ENCODE measurements at places on chromosomes 13 and 19.

- no peak for DNase-seq
These were observed 55.2 kb downstream of the VWA8 start for GRCh38 chr13:41905600-41906254.

GRCh38 chr19:38375098-38375493 is 725 bp downstream of the PSMD8 start:
- no peak for DNase-seq

GRCh38 chr13:49561062-49561410 is 24.3 kb downstream of the RCBTB1 start:
- DNase-seq: no peak

- no peak for DNase-seq
These were observed 795.9 kb upstream of the PCDH9 start for GRCh38 chr13:68026077-68026476.

DNA sequence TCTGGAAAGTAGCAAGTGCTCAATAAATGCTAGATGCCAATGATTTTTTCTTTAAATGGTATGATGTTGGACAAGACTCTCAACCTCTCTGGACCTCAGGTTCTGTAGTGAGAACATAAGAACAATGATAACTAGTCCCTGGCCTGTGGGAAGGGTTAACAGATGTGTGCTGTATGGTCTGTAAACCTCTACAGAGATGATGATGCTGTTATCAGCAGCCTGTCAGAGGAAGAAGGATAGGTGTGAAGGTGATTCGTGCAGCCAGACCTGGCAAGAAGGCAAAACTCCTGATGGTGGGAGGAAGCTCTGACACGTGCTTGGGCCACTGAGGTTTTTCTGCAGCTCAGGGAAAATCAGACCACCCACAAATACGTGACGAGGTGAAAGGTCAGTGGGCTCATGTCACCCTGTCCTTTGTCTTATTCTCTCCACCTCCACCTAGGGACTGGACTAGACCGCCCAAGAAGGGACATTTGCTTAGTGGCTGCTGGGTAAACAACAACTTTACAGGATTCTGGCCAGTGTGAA is 36.7 kb upstream of the UBL3 start:
- DNase-seq: no peak

- DNase-seq: no peak
These were observed 14.3 kb upstream of the ZNF254 start for GRCh38 chr19:24072720-24073119.

DNA sequence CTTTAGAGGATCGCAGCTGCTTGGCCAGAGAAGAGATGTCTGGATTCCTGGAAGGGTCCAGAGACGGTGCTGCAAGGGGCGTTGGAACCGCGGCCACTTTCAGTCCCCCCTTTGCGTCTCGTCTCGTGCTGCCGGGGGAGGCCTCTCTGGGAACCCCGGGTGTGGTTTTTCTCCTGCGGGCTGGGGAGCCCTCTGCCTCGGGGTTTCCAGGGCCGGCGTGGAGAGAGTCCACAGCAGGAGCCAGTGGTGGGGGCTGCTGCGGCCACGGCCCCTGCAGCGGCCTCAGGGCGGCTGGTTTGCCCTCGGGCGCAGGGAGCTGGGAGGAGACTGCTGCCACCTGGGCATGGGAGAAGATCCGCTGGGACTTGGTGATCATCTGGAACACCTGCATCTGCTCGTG is 28.5 kb downstream of the ZNF541 start:
- DNase-seq: no peak

DNA sequence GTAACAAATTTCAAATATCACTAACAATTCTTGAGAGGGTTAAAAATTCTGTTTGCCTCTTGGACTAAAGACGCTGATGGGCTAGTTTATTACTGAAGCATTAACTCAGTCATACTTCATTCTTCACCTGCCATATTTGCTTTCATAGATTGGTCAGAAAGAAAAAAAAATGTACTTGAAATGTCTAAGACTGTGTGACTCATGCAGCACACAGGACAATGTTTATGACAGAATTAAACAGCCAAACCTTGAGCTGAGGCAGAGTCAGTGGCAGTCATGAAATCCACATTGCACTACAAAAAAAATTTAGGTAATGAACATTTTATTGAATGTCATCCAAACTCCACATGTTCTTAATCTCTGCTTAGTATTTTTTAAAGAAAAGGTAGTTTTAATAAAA is 135.6 kb downstream of the PRR20E start:
- DNase-seq: no peak

DNA sequence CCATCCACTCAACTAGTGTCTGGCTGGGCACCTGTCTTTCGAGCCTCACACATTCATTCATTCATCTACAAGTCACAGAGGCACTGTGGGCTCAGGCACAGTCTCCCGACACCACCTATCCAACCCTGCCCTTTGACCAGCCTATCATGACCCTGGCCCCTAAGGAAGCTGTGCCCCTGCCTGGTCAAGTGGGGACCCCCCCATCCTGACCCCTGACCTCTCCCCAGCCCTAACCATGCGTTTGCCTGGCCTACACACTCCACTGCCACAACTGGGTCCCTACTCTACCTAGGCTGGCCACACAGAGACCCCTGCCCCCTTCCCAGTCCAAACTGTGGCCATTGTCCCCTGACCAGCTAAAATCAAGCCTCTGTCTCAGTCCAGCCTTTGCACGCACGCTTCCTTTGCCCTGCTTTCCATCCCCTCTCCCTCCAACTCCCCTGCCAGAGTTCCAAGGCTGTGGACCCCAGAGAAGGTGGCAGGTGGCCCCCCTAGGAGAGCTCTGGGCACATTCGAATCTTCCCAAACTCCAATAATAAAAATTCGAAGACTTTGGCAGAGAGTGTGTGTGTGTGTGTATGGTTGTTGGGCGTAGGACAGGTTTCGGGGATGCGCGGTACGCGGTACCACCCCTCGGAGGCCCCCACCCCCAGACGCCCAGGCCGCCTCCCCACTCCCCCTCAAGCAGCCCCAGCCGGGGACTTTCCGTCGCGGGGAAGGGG is 404 bp upstream of the IL27RA start:
- no peak for DNase-seq

DNA sequence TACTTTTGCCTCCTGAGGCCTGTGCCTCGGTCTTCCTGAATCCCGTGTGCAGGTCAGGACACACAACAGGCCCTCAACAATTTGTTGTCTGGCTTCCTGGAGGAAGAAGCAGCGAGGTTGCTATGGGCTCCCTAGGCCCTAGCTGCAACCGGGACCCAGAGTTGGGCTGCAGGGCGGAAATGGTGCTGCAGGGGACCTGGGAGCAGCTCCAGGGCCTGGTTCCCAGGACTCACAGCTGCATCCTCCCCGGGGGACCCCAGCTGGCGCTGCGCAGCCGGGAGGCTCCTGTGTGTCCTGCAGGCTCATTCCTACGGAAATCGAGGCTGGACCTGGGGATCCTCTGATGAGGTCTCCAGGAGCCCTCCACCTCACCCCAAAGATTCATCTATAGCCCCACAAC is 999 bp upstream of the TNFAIP8L1 start:
- DNase-seq: no peak

DNA sequence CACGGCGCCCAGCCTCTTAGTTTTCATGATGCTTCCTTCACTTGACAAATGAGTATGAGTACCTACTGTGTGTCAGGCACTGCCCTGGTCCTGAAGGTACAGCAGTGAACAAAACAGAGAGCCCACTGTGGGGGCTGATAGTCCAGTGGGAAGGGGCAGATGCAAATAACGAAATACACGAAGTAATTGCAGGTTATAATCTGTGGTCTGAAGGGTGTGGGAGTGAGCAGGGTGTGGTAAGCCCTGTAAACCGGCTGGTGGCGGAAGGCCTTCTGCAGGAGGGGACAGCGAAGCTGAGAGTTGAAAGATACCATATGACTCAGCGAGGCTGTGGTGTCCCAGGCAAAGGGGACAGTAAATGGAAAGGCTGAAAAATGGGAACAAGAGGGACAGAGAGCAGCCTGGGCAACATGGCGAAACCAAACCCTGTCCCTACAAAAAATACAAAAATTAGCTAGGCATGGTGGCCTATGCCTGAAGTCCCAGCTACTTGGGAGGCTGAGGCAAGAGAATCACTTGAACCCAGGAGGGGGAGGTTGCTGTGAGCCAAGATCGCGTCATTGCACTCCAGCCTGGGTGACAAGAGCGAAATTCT is 60.5 kb downstream of the MAP4K1 start:
- DNase-seq: no peak

GRCh38 chr13:100131863-100132574 is 43.1 kb downstream of the PCCA start:
- no peak for DNase-seq

DNA sequence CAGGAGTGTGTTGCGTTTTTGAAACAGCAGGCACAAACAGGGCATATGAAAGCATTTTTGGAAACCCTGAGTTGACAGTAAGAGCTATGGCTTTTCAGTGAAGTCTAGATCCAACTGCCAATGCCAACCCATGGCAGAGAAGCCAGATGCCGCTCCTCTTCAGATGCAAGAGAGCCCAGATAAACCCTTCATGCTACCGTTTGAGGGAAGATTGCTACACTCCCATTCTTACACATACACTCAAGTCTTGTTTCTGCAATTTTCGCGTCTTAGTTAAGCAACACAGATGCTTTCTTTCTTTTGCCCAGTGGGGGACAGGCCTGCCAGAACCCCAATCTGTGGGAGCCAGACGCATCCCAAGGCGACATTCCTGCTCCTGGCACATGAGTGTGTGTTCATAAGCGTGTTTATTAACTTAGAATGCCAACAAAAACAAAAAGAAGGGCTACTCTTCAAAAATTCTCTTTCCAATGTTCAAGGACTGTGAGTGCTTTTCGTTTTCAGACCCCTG is 10.4 kb downstream of the BORCS8 start:
- no peak for DNase-seq

GRCh38 chr19:16268676-16269319 is 55.8 kb upstream of the KLF2 start:
- DNase-seq: no peak

DNA sequence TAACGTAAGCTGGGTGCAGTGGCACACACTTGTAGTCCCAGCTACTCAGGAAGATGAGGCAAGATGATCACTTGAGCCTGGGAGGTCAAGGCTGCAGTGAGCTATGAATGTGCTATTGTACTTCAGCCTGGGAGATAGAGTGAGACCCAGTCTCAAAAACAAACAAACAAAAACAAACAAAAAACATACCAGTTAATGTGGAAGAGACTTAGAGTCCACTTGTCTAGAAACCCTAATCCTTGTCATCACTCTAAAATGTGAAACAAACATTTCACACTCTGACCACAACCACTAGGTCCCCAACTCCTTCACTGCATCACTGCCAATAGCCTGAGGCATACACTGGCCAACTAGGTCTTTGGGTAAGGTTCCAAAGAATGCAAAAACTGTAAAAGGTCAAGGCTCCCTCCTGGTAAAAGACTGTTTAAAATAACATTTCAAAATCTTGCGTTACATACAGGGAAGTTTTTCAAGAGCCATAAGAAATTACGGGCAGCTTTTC is 28.6 kb upstream of the CYP2B6 start:
- no peak for DNase-seq

DNA sequence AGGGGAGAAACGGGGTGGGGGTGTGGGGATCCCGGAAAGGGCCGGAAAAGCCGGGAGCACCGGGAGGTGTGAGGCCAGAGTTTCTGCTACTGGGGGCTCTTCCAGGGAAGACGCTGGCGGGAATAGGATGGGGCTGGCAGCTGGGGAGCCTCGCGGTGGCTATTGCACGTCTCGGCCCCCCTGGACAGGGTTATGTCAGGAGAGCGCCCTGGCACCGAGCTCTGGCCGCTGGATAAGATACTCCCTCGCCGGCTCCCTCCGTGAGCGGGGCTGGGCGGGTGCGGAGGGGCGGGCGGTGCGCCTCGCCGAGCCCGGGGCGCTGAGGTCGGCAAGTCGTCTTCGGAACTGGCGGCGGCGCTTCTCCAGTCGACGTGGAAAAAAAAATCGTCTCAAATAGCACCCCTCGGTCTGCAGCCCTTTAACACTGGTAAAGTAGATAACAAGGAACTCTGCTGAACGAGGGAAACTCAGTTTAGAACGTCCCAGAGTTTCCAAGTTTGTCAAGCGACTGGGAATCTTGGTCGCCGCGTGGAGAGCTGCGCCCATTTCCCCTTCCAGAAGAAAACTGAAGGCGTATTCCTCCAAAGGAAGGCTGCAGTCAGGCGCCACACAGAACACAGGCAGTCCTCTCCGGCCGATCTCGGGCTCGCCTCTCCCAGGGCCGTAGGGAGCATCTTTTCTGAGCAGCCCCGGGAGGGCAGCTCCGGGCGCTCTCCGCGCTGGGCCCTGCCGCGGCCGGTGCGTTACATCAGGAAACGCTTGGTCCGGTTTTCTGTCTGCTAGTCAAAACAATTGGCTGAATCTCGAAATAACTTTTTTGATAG is 115.1 kb downstream of the KCNRG start:
- no peak for DNase-seq
